ENCODE measurements at places on chromosomes 1 and 21. TPM values are rescaled to one million over a fixed set of nuclear protein-coding genes. Genes with fewer than 3 reads are reported as not detected.

The MX2 gene
- 0.60 TPM for total RNA-seq

The OR4F16 gene
- total RNA-seq: 0.23 TPM

The OSCP1 gene
- 9.0 TPM for total RNA-seq

The PLA2G2C gene
- total RNA-seq: not detected

The VHLL gene
- total RNA-seq: 0.23 TPM

The AGO1 gene
- total RNA-seq: 11.7 TPM

The S100A14 gene
- total RNA-seq: 0.30 TPM

The HSD3B2 gene
- not detected for total RNA-seq

The GPA33 gene
- total RNA-seq: not detected

The PLPP3 gene
- total RNA-seq: 26.1 TPM

The SMG7 gene
- 12.5 TPM for total RNA-seq

The AMY1B gene
- not detected for total RNA-seq

The RGSL1 gene
- not detected for total RNA-seq

The COL11A1 gene
- 6.7 TPM for total RNA-seq

The SYT14 gene
- total RNA-seq: 0.47 TPM

The ATP6V1G3 gene
- not detected for total RNA-seq

The LRRC7 gene
- total RNA-seq: not detected

The EVA1B gene
- 143 TPM for total RNA-seq

The CELA2A gene
- total RNA-seq: not detected

The HHAT gene
- 3.9 TPM for total RNA-seq

The LIPI gene
- not detected for total RNA-seq

The COL8A2 gene
- 5.0 TPM for total RNA-seq

The CD1B gene
- total RNA-seq: not detected

The GSTM3 gene
- total RNA-seq: 37.6 TPM

The SPATA46 gene
- total RNA-seq: not detected

The RGS2 gene
- 42.5 TPM for total RNA-seq

The IL20 gene
- not detected for total RNA-seq

The C1orf74 gene
- 1.4 TPM for total RNA-seq

The XCL1 gene
- total RNA-seq: not detected

The ACTN2 gene
- 0.12 TPM for total RNA-seq

The MASP2 gene
- not detected for total RNA-seq

The TMEM167B gene
- 28.9 TPM for total RNA-seq

The IFI44L gene
- total RNA-seq: 6.5 TPM

The CFHR5 gene
- total RNA-seq: not detected

The HSPA6 gene
- total RNA-seq: 0.75 TPM

The KPNA6 gene
- total RNA-seq: 16.3 TPM

The CR2 gene
- total RNA-seq: not detected

The RPE65 gene
- total RNA-seq: not detected

The SYPL2 gene
- total RNA-seq: 1.8 TPM

The TMEM52 gene
- total RNA-seq: not detected

The PLXNA2 gene
- 1.4 TPM for total RNA-seq

The PIAS3 gene
- 6.3 TPM for total RNA-seq

The AGMAT gene
- total RNA-seq: 0.53 TPM

The SLC9C2 gene
- not detected for total RNA-seq

The KRTAP7-1 gene
- not detected for total RNA-seq

The CXADR gene
- 1.6 TPM for total RNA-seq

The SYTL1 gene
- total RNA-seq: not detected

The TRABD2B gene
- not detected for total RNA-seq

The MAGOH gene
- 45.6 TPM for total RNA-seq

The GBP7 gene
- total RNA-seq: not detected

The ICOSLG gene
- under 0.01 TPM for total RNA-seq

The PRDM2 gene
- 3.4 TPM for total RNA-seq
